CMK (cell line): ENCODE measurements at places on chromosomes 3 and 15.
A peak's percentile ranks its signal among the peaks of the same experiment; 100 is the strongest.

- no peak for DNase-seq
Observed at GRCh38 chr3:99674086-99674789, 35.8 kb downstream of the COL8A1 start.

- no peak for DNase-seq
Observed at GRCh38 chr15:36347272-36347858, 232.1 kb upstream of the CDIN1 start.

- DNase-seq: no peak
Observed at GRCh38 chr15:40968290-40969085, 15.2 kb downstream of the CHAC1 start.

DNA sequence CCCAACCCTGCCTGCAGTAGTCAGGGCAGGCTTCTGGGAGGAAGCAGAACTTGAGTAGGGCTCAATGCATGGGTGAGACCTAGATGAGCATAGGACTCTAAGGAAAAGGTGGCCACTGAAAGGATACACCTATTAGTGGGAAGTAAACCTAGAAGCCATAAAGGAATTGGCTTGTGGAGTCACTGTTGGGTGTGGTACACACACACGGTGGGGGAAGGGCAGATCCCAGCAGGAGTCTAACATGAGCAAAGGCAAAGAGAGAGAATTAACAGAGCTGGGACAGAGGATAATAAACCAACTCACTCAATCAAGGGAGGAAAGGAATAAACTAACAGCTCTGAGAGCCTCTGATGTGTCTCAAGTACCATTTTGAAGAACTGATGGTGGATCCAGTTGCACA is 23.1 kb downstream of the DAPK2 start:
- DNase-seq: no peak

DNA sequence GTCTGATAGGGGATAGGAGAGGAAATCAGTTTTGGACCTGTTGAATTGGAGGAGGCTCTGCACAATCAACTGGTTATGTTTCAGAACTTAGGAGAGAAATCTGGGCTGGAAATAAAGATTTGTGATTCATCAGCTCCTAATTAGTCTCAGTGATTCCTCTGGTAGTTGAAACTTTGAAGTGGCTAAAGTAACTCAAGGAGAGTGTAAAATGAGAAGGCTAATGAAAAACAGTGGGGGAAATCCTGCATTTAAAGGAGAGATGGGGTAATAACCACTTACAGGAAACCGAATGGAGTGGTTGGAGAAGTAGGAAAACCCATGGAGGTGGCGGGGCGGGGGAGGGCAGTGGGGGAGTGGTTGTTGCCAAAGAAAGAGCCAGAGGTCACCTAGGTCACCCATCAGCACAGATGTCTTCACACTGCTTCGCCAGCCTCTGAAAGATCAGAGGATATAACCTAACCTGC is 32.6 kb downstream of the MAP2K5 start:
- no peak for DNase-seq

GRCh38 chr15:38667890-38668850 is 103.6 kb upstream of the RASGRP1 start:
- DNase-seq: no peak

GRCh38 chr3:56620371-56620770 is 62.7 kb downstream of the TASOR start:
- DNase-seq: no peak

- no peak for DNase-seq
Observed at GRCh38 chr15:38070778-38071177, 136.3 kb downstream of the TMCO5A start.

GRCh38 chr3:138479438-138479863 is 45.0 kb downstream of the ESYT3 start:
- DNase-seq: peak; percentile 17
